Heart right ventricle (tissue), 16 donors: ENCODE measurements at places on chromosomes 12 and 14. TPM values are rescaled to one million over a fixed set of nuclear protein-coding genes. Genes with fewer than 3 reads are reported as not detected.
A peak's percentile ranks its signal among the peaks of the same experiment; 100 is the strongest.

Gene TBC1D30
- total RNA-seq = 1.1 TPM

Gene GPR135
- 2.6 TPM for total RNA-seq

- no peak for DNase-seq
- H3K27ac ChIP-seq = no peak overlapping the region
- no peaks in the 10 kb centered on the region for H3K27me3 ChIP-seq
- no peak overlapping the region for H3K4me3 ChIP-seq
- H3K4me1 ChIP-seq = peaks cover 10% of the 10 kb centered on the region
Observed at GRCh38 chr14:92577321-92577742, 63.8 kb downstream of the RIN3 start.

DNA sequence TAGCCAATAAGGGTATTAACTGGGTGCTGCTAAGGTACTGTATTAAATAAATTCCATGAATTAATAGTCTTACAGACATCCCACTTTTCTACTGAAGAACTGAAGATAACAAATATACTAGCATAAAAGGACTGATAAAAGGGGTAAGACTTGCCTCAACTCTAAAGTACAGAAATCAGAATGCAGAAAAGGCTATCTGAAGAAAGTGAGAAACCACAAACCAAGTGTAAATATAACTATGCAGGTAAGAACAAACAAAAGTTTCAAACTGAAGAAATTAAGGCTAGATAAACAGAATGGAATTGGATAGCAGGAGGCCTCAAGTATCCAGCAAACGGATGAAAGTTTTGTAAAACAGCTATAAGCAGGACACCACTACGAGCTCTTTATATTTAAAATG is 29.5 kb downstream of the YAF2 start:
- H3K36me3 ChIP-seq = peaks cover 60% of the 10 kb centered on the region
- H3K27me3 ChIP-seq = no peaks in the 10 kb centered on the region
- no peak for DNase-seq

DNA sequence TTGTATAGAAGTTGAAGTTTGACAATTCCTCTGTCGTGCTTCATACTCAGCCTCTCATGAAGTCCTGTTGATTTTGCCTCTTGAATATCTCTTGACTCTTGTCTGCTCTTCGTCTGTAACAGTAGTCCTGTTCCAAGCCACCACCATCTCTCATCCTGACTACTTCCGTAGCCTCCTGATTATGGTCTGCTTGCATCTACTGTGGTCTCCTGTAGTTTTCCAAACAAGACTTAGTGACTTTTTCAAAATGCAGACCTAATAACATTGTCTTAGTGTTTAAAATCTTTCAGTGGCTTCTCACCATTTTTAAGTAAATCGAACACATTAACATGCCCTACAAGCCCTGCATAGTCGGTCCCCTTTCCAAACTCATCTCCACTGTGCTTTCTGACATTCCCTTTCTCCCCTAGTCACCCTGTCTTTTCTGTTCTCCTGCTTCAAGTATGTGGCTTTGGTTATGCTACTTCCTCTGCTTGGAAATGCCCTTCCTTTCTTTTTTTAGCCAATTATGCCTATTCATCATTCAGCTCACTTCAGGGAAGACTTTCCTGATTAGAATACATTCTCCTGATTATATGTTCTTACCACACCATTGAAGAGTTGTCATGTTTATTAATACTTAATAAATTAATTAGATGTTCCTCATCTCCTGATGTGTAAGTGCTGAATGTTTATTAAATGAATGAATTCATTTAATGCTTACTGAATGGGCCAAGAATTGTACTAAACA is 2.0 kb downstream of the SCYL2 start:
- H3K27ac ChIP-seq = no peak overlapping the region
- no peak for DNase-seq
- no peaks in the 10 kb centered on the region for H3K36me3 ChIP-seq

Gene APOLD1
- 14.6 TPM for total RNA-seq

- no peak overlapping the region for H3K4me3 ChIP-seq
- H3K4me1 ChIP-seq = peaks cover 15% of the 10 kb centered on the region
- DNase-seq = no peak
Observed at GRCh38 chr12:132138941-132139871, 4.9 kb downstream of the DDX51 start.

Gene E2F7
- total RNA-seq = 0.32 TPM

DNA sequence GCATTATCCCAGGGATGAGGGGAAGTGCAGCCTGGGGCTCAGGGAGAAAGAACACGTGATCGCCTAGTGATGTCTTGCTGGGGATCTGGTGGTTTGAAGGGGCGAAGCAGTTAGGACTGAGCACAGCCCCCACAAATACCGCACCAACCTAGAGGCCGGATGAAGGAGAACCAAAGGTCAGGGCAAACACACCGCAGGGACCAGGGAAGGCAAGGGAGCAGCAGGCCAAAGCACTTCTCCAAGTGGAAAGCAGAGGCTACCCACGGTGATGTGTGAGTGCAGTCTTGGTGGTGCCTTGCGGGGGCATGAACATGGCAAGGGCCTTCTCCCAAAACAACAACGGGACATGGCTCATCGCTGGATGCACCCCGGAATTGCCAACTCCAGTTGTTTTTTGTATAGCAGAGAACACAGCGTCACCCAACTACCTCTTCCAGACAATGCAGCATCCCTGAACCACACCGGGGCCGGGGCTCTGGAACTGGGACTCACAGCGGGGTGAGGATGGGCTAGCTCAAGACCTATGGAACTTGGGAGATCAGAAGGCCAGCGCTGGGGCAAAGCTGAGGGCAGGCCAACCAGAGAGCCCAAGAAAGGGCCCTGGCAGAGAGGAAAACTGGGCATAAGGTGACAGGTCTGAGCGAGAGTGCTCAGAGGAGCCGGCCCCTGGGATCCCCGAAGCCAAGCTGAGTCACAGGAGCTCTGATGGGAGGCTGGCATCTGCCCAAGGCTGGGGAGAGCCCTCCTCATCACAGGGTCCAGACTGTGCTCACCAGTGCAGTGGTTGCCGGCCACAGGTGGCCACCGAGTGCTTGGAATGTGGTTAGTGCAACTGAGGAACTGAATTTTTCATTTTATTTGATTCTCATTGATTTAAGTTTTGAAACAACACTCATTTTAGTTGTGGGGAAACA is 11.1 kb downstream of the GALNT16 start:
- no peaks in the 10 kb centered on the region for H3K36me3 ChIP-seq
- H3K27ac ChIP-seq = peak overlapping the region; percentile 11
- H3K4me3 ChIP-seq = no peak overlapping the region
- H3K27me3 ChIP-seq = no peaks in the 10 kb centered on the region

GRCh38 chr12:12247584-12247983 is 19.3 kb downstream of the LRP6 start:
- no peak for DNase-seq
- H3K36me3 ChIP-seq = no peaks in the 10 kb centered on the region
- no peaks in the 10 kb centered on the region for H3K27me3 ChIP-seq
- no peak overlapping the region for H3K27ac ChIP-seq
- no peak overlapping the region for H3K4me3 ChIP-seq
- no peaks in the 10 kb centered on the region for H3K4me1 ChIP-seq

DNA sequence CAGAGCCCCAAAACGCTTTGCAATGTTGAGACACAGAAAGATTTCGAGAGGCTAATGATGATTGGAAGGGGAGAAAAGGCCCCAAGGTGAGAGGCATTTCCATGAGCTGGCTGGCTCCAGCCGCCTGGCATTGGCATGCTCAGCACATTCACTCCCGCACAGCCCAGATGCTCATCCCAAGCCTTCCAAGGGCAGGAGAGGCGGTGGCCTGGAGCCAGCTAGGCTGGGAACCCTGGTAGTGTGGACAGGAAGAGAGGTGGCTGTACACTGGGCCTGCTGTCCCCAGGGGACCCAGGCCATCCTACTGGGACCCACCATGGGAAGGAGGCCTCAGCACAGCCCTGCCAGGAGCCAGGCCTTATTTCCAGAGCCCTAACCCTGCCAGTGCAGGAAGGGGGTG is 72.2 kb downstream of the SPTB start:
- no peaks in the 10 kb centered on the region for H3K36me3 ChIP-seq
- no peak overlapping the region for H3K4me3 ChIP-seq
- H3K4me1 ChIP-seq = no peaks in the 10 kb centered on the region

DNA sequence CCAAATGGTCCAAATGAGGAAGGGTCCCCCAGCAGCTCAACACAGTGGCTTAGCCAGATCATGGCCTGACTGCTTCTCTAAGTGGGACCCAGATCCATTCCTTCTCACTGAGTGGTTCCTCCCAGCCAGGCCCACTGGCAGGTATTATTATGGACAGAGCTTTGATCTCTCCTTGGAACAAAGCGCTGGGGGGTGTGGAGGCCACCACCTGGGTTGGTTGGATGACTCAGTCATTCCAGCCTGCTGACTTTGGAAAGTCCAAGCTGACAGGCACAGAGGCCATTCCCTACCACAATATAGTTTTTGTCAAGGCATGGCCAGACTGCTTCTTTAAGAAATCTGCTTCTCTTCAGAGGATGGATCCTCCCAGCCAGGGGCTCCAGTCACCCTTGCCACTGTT is 341.1 kb downstream of the BTG1 start:
- no peak overlapping the region for H3K4me3 ChIP-seq
- no peaks in the 10 kb centered on the region for H3K36me3 ChIP-seq
- no peaks in the 10 kb centered on the region for H3K4me1 ChIP-seq

- H3K27me3 ChIP-seq = no peaks in the 10 kb centered on the region
- H3K4me1 ChIP-seq = no peaks in the 10 kb centered on the region
- H3K36me3 ChIP-seq = no peaks in the 10 kb centered on the region
- DNase-seq = no peak
- no peak overlapping the region for H3K27ac ChIP-seq
Observed at GRCh38 chr12:97257726-97258125, 204.9 kb upstream of the RMST start.

DNA sequence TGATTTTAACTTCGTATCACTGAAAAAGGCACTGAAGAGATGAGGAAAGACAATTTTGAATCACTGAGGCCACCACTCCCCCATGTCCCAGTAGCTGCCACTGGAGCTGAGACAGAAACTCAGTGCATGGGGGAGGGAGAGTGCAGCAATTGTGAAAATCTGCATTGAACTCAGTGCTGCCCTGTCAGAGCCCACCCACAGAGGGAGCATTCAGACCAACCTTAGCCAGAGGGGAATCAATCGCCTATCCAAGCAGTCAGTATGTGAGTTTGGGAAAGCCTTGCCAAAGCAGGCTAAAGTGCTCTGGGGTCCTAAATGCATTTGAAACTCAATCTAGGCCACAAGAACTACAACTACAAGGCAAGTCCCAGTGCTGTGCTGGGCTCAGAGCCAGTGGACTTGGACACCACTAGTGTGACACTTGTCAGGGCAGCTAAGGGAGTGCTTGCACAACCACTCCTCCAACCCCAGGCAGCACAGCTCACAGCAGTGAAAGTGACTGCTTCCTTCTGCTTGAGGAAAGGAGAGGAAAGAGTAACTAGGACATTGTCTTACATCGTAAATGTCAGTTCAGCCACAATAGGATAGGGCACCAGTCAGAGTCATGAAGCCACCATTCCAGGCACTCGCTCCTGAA is 13.3 kb downstream of the RNASE3 start:
- no peaks in the 10 kb centered on the region for H3K4me1 ChIP-seq
- no peak overlapping the region for H3K4me3 ChIP-seq
- H3K27ac ChIP-seq = no peak overlapping the region
- peaks cover 4% of the 10 kb centered on the region for H3K27me3 ChIP-seq
- no peak for DNase-seq

Gene C1R
- total RNA-seq = 227 TPM

GRCh38 chr12:38328306-38328895 is 11.8 kb downstream of the ALG10B start:
- no peaks in the 10 kb centered on the region for H3K27me3 ChIP-seq
- H3K27ac ChIP-seq = no peak overlapping the region
- no peaks in the 10 kb centered on the region for H3K4me1 ChIP-seq

DNA sequence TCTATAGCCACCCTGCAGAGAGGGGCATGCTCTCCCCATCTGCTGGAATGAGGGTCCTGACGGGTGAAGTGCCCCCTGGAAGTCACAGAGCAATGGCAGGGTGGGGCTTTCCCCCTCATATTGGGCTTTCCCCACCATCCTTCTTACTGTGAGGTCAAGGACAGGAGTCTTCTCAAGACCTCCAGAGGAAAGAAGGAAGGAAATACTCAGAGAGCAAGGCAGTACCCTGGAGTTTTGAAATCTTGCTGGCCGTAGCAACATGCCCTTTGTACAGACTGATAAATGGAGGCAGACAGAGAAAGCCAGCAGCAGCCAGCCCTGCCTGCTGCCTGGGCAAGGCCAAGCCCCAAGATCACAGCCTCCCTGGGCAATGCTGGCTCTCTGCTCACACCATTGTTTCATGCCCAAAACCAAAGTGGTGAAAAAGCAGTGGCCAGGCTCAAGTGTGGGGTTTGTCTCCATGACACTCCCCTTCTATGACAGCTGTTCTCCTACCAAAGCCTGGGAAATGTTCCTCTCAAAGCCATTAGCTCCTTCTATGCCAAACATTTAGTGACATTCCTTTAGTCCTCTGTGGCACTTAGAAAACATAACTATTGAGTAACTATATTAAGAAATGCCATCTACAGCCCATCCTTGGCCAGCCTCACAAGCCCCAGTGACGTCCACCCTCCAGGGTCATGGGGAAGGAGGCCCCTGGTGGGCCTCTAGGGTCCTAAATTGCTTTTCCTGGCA is 13.2 kb upstream of the ITPK1 start:
- no peaks in the 10 kb centered on the region for H3K27me3 ChIP-seq
- no peak for DNase-seq
- H3K4me3 ChIP-seq = no peak overlapping the region
- H3K4me1 ChIP-seq = peaks cover 7% of the 10 kb centered on the region

Gene CLEC4E
- total RNA-seq = 0.25 TPM

- H3K36me3 ChIP-seq = no peaks in the 10 kb centered on the region
- H3K4me3 ChIP-seq = no peak overlapping the region
- no peaks in the 10 kb centered on the region for H3K4me1 ChIP-seq
- H3K27ac ChIP-seq = no peak overlapping the region
- H3K27me3 ChIP-seq = no peaks in the 10 kb centered on the region
Observed at GRCh38 chr14:23657959-23658470, 21.9 kb downstream of the DHRS2 start.

DNA sequence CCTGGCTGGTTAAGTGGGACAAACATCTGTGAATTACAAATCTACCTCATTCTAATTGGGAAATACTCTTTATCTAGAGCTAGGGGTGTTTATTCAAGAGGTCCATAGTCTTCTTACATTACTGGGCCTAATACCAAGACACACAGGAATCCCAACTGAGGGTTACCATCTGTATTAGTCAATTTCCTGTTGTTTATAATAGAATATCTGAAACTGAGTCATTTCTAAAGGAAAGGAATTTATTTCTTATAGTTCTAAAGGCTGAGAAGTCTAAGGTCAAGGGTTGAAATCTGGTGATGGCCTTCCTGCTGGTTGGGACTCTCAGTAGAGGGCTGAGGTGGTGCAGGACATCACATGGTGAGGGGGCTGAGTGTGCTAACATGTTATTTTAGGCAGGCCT is 36.0 kb downstream of the RTRAF start:
- H3K27ac ChIP-seq = peak overlapping the region; percentile 74
- no peak overlapping the region for H3K4me3 ChIP-seq
- no peak for DNase-seq
- H3K27me3 ChIP-seq = no peaks in the 10 kb centered on the region

Gene PPFIBP1
- total RNA-seq = 319 TPM

DNA sequence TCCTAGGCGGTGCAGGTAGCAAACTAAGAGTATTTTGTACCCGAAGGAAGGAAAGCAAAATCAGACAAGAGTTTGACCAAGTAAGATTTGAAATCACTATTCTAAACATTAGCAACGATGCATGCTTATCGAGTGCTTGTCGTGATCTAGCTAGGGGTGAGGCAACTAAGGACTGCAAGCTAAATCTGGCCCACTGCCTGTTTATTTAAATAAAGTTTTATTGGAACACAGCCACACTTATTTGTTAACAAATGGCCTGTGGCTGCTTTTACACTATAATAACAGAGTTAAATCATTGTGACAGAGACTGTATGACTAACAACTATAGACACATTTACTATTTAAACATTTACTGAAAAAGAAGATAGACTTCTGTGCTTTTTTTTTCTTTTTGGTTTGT is 983.6 kb downstream of the VRK1 start:
- no peaks in the 10 kb centered on the region for H3K27me3 ChIP-seq
- no peak for DNase-seq
- H3K4me1 ChIP-seq = no peaks in the 10 kb centered on the region
